ENCODE measurements at places on chromosomes 5 and 9.

DNA sequence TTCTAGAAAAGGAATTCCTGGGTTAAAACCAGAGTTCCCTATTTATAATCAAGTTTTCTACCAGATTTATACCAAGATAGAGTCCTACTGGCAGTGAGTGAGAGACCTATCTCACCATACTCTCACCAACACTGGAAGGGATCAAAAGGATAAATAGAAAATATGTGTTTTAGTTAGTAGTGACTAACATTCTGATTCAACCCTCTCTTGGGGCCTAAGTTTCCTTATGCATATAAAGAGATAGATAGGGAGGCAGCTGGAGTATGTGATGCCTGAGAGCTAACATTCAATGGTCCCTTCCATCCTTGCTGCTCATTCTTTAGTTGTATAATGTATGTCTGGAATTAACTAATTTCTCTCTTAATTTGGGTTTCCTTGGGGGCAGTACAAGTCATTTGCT is 32.0 kb downstream of the CKMT2 start:
- no peak for DNase-seq

- DNase-seq, result no peak
These were observed 231.1 kb downstream of the MLLT3 start for GRCh38 chr9:20391208-20391607.

GRCh38 chr5:39505363-39505762 is 80.6 kb upstream of the DAB2 start:
- no peak for DNase-seq

DNA sequence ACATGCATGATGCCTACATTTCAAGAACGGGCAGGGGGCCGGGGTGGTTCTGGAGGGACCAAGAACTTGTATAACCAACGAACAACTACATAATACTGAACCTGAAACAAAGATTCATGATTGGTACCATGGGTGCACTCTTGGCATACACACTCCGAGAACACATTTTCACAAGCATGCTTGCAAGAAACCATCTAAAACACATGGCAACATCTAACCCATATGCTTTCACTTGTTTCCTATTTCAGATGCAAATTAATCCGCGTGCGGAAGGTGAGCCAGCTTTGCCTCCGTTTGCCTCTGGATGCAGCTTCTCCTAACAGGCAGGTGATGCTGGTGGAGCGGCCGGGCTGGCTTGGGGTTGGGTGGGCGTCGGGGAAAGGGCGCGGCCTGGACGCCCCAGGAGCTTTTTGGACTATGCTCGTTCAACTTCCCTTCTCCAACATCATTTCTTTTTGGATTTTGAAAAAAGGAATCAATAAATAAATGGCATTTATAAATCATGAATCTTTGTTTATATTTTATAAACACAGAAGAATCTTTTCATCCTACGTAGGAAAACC is 12.5 kb upstream of the SEC16A start:
- no peak for DNase-seq

- DNase-seq, result no peak
These were observed at the start of gene CNTFR for GRCh38 chr9:34589636-34590380. Gene CNTFR (minus strand): TSS chr9:34589724. CDS start chr9:34568981, 20,743 bp downstream.
